ENCODE measurements at places on chromosomes 16 and 17.

DNA sequence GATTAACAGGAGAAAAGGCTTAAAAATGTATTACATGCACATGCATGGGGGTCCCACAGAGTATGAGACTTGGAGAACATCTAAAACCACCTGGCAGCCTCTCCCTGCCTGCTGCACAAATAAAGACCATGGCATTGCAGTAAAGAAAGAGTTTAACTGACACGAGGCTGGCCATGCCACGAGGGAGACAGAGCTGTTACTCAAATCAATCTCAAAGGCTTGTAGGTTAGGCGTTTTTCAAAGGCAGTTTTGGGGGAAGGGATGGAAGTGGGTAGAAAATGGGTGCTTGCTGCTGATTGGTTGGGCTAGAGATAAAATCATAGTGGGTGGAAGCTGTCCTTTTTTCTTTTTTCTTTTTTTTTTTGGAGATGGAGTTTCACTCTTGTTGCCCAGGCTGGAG, 17.3 kb upstream of the PSMD7 start:
- DNase-seq, result no peak

DNA sequence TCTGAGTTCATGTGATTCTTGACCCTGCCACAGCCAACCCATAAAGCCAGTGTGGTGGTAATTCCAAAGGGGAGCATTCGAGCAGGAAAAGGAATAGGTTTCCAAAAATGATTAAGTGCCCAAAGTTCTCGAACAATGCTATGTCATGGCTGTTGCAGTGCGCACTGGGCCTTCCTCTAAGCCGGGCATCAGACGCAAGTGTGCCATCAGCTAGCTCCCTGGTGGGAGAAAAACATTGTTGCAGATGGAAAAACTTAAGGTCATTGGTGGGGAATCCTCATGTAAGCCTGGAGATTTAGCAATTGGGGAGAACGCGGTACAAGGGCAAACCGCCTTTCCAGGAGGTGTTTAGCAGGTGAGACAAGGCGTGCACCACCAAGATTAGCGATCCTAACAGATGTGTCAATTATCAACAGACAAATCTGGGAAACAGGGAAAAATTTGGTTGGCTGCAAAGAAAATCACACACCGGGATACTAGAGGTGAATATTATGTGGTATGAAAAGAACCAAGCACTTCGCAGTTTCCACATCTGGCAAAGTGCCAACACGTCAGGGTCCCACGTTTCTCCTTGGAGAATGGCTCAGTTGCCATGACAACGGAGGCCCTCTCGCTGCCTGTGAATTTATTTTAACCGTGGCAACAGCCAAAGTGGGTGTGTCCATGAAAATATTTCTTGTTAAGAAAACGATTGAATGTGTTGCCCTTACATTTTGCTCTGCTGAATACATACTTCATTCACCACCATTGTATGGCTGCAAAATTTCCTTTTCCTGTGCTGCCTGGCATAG, 118.5 kb upstream of the CACNG5 start:
- no peak for DNase-seq

GRCh38 chr16:60905811-60906210, 1130.4 kb downstream of the CDH8 start:
- no peak for DNase-seq

GRCh38 chr17:72370819-72371218, 250.0 kb downstream of the SOX9 start:
- no peak for DNase-seq

- no peak for DNase-seq
These were observed 759 bp downstream of the UBE2O start for GRCh38 chr17:76452127-76452659.

- DNase-seq, result no peak
These were observed 7.1 kb downstream of the RAP1GAP2 start for GRCh38 chr17:2803386-2803785.

DNA sequence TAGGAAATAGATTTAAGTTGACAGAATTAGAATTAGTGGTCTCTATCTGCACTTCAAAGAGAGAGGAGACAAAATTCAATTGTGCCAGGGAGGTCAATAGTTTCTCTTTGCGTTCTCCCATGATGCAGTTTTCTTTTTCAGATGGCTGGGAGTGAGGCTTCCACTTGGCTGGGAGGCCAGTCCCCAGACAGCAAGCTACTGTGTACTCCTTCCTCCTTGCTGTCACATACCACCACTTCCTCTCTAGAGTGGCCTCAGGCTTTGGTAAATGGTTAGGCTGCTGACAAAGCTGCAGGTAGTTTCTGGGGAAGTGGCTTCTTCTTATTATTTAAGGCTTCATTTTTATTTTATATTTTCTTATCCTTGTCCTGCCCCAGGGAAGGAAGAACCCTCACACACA, 106.2 kb upstream of the HS3ST4 start:
- DNase-seq, result no peak

- DNase-seq, result no peak
These were observed 65.0 kb downstream of the C17orf58 start for GRCh38 chr17:67931227-67931626.

DNA sequence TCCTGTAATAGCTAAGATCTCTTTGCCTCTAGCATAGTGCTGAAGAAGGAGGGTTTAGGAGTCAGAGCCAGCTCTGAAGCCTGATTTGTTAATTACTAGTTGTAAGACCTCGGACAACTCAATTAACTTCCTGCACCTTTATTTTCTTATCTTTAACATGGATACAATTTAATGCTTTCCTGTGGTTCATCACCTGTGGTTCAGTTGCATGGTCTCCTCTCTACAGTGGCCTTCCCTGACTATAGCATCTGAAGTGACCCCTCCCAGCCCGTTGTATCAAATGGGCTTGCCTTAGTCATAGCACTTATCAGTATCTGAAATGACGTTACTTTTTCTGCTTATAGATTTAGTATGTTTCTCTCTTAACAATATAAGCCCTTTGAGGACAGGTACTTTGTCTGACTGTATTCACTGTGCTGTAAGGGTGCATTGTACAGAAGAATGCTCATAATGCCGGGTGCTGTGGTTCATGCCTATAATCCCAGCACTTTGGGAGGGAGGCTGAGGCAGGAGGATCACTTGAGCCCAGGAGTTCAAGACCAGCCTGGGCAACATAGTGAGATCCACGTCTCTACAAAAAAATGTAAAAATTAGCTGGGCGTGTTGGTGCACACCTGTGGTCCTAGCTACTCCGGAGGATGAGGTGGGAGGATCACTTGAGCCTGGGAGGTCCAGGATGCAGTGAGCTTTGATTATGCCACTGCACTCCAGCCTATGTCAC, 2.6 kb upstream of the NDE1 start:
- no peak for DNase-seq

DNA sequence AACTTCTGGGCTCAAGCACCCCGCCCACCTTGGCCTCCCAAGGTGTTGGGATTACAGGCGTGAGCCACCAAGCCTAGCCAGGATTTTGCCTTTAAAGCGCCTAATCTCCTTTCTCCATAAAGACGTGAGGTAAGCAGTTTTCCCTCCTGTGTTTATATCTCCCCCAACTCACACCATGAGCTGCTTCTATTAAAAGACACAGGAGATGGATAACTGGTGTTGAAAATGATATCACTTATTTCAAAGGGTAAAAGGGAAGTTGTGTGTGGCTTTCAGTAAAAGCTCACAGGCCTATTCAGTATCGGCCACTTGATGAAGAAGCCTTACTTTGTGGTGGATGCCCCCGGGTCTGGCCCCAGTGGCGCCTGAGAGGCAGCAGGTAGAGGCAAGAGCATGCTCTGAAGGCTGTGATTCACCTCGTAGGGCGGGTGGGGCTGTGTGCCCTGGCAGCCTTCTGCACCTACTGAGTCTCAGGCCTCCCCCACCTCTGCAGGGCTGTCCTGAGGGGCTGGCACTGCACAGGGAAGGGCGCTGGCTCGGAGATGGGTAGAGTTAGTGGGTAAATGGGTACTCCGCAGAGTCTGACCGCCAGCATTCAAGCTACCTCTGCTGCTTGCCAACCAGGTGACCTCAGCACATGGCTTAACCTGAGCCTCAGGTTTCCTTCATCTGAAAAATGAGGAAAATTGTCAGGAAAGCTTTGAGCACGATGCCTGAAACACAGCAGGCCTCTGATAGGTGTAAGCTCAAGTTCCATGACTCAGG, 146.8 kb downstream of the CLEC16A start:
- no peak for DNase-seq

DNA sequence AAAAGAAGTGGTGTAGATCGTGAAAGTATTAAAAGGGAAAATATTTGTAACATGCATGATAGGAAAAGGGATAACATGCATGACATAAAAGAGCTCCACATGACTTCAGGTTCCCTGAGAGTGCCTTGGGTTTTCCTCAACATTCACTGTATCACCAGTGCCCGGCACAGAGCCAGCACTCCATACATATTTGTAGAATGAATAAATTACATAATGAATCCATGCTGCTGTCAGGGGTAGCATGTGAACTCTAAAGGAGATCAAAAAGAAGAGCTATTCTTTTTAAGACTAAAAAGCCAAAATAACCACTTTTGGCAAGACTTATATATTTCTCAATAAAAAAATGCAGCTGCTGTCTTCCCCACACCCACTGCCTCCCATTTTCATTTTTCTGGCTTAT, 2.7 kb upstream of the ZNF594 start:
- DNase-seq, result no peak

- DNase-seq, result peak; percentile 16
These were observed 118.0 kb upstream of the ZNF469 start for GRCh38 chr16:88264641-88265285.

- no peak for DNase-seq
These were observed 13.8 kb downstream of the STXBP4 start for GRCh38 chr17:54982399-54982798.

DNA sequence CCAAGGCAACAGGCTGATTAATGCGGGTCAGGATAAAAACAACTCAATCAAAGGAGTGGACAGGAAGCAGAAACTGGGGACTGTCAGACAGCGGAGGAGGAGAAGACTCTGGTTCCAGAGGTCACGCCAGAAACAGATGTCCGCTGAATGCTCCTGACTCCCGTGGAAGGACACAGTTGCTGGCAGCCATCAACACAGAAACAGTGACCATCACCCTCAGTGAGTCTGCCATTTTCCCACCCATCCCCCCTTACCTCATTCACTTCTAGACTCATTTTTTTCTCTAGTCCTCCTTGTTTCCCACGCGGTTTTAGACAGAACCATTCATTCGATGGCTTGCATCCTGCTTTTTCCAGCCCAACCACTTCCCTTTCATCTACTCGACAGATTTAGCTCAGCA, 40.9 kb downstream of the DHRS7C start:
- DNase-seq, result no peak

- no peak for DNase-seq
These were observed 126.0 kb upstream of the CIBAR2 start for GRCh38 chr16:85238233-85238647.

- no peak for DNase-seq
These were observed 26.9 kb upstream of the CDH15 start for GRCh38 chr16:89144681-89145080.

DNA sequence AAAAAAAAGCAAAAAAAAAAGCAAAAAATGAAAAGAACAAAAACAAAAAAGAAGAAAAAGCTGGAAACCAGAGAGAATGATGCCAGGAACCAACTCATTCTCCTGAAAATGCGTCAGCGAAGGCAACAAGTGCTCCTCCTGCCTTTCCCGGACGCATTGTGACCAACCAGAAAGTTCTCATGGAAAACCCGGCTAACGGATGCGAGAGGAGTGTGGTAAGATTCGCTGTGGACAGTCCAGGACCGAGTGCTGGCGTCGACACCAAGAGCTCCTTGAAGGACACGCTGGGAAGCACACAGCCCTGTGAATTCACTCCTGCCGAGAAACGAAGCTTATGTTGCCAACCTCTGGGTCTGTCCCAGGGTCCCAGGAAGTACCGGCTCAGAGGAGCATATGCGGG, 43.4 kb downstream of the METRNL start:
- no peak for DNase-seq

DNA sequence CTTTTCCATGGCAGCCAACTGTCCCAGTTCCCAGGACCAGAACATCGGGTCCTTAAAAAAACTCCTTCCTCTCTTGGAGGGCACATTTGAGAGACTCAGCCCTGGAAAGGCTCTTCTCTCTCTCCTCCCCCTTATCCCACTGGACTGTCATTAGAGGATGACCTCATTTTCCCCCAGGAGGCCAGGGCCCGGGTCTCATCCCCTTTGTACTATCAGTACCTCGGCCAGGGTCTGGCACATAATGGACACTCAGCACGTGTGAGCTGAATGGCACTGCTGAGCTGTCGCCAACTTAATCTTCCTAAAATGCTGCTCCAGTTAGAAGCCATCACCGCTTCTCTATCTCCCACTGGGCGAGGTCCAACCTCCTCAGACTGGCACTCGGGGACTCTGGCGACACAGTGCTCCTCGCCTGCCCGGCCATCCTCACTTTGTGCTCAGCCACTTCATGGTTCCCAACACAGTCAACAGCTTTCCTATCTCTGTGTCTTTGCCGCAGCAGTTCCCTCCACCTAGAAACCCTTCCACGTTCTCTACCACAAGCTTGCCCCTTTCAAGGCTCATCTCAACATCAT, 3.6 kb upstream of the RHBDL3 start:
- no peak for DNase-seq

DNA sequence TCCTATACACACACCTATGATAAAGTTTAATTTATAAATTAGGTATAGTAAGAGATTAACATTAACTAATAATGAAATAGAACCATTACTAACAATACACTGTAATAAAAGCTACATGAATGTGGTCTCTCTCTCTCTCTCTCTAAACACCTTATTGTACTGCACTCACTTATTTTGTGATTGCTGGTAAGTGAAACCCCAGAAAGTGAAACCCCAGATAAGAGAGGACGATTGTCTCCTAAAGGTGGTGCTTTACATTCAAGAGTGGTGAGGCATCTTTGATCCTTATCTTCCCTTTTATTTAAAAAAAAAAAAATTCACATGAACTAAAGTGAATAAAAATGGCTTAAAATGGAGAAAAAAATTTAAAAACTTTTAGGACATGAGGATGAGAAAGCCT, 80.1 kb upstream of the TRAP1 start:
- no peak for DNase-seq

DNA sequence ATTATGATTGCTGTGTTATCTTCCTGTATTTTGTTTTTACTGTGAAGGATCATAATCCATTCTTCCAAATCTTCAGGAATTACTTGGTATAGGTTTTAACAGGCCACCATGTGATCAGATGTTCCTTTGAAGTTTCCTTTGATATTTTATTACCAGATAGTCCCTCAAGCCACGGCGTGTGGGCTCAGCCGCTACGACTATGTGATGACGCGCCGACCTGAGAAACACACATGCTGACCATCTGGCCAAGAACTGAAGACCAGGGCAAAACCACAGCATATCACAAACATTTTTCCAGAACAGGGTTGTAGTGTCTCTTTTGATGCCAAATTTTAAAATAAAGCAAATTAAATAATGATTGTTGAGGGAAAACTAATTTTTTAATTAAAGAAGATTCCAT, 47.3 kb downstream of the ZCCHC14 start:
- no peak for DNase-seq

All from stimulated activated CD4-positive, alpha-beta T cell treated with anti-CD3 and anti-CD28 coated beads, Interleukin-15, amount 100 ng/mL, for 1 hour (primary cell).